ENCODE measurements at places on chromosomes 1 and 21.

DNA sequence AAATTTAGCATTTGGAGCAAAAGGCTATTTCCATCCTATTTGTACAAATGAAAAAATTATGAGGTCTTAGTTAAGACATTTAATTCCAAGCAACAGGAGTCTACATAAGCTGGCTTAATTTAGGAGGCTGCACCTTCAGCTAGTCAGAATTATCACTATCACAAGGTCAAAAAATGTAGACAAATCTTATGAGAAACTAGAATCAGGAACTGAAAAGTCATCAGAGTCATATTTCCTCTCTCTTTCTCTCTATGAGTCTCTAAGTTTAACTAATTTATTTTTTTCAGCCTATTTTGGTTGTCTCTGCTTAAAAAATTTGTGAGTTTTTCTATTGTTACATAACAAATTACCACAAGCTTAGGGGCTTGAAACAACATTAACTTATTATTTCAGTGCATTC is 807.1 kb upstream of the PRMT6 start:
- no peak for DNase-seq

DNA sequence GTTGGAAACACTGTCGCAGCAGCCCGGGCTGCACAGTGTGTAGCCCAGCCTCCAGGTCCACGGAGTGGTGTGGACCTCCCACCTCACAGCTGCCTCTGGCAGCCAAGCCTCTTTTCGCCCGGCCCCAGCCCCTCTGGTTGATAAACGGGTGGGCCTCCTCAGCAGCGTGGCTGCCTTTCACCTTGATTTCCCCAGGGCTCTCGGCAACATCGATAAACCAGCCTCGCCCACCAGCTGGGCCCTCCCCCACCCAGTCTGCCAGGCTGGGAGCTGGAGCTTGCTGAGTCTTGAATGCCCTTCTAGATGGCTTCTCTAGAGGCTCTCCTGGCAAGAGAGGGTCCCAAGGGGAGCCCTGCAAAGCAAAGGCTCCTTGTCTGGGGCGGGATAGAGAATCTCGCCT is 31.0 kb upstream of the LHX4 start:
- no peak for DNase-seq

- DNase-seq: no peak
Observed at GRCh38 chr1:231157311-231157710, 4.5 kb upstream of the TRIM67 start.

- DNase-seq: no peak
Observed at GRCh38 chr1:56414728-56415224, 164.6 kb downstream of the PLPP3 start.

DNA sequence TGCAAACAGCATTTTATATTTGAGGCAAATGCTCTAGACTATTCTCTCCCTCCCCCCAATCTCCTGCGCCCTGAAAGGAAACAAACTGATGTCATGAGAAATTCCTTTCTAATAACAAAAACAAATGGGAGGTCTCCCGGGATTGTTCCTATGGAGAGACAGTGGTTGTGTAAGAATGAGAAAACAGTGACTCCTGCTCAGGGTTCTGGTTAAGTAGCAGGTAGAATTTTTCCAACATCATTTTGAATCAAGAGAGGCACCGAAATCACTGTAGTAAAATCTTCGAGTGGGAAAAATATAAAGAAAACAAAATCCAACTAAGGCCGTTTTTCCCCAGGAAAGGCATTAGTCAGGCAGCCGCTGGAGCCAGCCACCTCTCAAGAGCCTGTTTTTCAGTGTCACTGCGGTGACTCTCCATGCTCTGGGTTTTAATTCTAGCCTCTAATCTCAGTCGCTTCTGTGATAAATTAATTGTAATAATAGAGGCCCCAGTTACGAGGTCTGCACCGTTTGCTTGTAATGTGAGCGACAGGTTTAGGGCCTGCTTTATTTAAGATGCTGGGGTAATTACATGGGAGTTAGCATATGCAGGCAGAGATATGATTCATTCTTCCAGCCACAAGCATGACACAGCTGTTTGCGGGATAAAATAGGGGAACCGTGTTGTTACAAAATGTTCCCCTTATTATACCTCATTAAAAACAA is 80.3 kb downstream of the RNF220 start:
- DNase-seq: no peak

- DNase-seq: no peak
Observed at GRCh38 chr1:165205145-165205544, 151.4 kb downstream of the LMX1A start.

DNA sequence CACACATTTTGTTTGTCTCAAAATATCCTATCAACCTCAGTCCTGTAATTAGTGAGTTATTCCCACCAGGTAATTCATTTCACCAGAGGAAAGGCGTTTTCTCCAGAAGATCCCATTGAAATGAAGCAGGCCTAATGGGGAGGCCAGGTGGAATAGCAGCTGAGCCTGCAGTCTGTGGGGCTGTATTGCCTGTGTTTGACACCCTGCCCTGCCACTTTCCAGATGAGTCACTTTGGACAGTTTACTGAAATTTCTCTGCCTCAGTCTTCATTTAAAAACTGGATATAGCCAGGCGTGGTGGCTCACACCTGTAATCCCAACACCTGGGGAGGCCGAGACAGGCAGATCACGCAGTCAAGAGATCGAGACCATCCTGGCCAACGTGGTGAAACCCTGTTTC is 78.1 kb upstream of the PPP2R5A start:
- DNase-seq: no peak

DNA sequence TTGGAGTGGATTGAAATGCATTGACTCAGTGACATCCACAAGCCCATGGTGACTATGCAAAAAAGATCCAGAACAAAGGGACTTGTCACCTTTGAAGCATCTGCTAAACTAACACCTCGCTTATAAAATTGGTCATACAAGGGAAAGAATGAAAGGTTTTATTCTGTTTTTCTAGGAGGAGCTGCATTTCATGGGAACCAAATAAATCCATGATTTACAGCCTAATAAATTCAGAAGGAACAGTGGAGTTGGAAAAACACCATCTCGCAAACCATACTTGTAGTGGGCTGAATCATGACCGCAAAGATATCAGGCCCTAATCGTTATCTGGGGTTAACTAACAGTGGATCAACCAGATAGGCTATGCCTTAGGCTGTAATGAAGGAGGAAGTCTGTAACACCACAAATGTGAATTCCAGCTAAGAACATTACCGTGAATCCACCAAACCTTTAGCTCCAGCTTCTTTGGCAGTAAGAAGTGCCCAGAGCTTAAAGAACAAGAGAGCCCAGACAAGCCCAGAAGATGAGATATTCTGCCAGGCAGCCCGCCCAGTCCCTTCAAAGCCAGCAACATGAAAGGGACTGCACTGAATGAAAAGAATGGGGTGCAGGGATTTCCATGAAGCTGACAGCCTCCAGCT is 27.4 kb downstream of the RSPH1 start:
- DNase-seq: no peak

- DNase-seq: no peak
Observed at GRCh38 chr1:213163278-213163711, 112.3 kb downstream of the RPS6KC1 start.

- no peak for DNase-seq
Observed at GRCh38 chr1:163357378-163357777, 35.6 kb downstream of the NUF2 start.

GRCh38 chr1:113859478-113860175 is 11.9 kb downstream of the PTPN22 start:
- DNase-seq: no peak

- DNase-seq: no peak
Observed at GRCh38 chr1:5896706-5897660, 95.2 kb downstream of the NPHP4 start.

DNA sequence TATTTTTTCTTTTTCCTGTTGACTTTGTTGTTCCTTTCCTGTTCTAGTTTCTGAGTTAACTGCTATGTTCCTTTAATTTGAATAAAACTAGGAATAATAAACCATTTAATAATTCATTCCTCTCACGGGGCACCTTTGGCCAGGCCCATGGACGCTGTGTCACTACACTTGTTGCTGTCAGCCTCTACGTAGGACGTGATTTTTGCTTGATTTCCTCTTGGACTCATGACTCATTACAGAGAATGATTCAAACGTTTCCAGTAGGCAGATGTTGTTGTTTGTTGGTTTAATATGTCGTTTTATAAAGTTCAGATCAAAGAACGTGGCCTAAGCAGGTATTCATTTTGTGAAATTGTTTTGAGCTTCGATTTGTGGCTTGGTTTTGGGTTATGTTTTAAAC is 9.1 kb upstream of the SLC19A1 start:
- DNase-seq: no peak

GRCh38 chr1:55481634-55482033 is 266.5 kb upstream of the USP24 start:
- DNase-seq: no peak

- DNase-seq: no peak
Observed at GRCh38 chr1:153058154-153058553, 842 bp upstream of the SPRR2A start.

DNA sequence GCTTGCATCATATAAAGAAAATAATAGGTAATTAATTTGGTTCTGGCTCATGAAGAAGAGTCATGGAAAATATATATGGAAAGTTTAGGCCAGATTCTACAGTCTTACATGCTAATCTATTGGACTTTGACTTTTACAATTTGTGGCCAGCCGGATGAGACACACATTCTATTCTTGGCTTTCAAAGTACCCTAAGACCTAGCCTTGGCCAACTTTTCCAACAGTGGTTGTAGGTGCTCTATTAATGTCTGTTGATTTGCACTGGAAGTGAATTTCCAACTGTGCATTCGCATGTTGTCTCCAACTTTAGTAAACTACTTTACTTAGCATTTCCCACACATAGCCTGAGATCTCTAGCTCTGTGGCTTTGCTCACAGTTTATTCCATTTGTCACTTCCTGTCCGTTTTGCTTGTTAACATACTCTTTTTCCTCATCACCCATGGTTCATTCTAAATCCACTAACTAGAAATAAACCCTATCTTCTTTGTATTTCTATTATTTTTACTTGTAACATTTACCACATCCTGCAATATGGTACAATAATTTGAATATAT is 644.0 kb downstream of the PTPRC start:
- no peak for DNase-seq

DNA sequence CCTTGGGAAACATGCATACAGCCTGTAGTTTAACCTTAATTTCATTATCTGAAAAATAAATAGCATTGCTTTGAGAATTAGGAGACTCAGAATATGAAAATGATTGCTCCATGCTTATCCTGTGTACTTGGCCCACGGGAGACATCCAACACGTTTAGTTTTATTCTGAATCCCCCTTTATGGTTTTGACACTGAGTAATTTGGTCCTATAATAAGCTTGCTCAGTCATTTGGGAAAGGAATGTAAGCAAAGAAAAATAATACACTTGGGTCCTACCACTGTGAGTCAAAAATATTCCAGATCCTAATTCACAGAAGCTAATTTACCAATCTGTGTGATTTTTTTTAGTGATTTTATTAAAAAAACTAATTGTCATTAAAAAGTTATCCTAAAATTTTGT is 557.3 kb downstream of the USP25 start:
- no peak for DNase-seq

DNA sequence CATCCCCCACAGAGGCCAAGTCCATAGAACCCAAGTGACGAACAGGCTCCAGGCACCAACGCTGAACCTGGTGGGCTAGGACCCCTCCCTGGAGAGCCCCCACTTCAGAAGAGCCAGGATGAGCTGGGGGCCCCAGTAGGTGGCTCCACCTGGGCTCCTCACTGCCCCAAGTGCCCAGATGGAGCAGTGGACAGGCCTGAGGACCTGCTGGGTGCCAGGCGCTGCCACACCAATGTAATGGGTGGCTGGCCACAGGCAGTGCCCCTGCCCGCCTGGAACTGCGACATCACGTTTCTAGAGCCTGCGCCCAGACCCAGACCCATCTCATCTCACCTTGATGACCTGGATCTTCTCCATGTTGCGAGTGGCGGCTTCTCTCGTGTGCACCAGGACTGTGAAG is 5.6 kb downstream of the MAD2L2 start:
- no peak for DNase-seq

DNA sequence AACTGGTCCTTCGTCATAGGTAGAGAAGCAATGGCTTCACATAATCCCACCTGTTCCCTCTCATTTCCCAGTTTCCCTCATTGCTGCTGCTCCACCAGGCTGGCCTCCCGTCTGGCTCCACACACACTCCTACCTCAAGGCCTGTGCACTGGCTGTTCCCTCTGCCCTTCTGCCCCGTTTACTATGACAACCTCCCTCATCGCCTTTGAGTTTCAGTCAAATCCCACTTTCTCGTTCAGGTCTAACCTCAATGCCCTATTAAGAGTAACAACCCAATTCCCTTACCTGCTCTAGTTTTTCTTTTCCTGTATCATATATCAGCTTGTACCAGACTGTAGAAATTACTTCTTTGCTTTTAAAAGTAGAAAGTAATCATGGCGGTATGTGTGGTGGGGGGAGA is 589.7 kb downstream of the SMYD3 start:
- no peak for DNase-seq

GRCh38 chr1:212078826-212079225 is 43.3 kb downstream of the DTL start:
- no peak for DNase-seq

DNA sequence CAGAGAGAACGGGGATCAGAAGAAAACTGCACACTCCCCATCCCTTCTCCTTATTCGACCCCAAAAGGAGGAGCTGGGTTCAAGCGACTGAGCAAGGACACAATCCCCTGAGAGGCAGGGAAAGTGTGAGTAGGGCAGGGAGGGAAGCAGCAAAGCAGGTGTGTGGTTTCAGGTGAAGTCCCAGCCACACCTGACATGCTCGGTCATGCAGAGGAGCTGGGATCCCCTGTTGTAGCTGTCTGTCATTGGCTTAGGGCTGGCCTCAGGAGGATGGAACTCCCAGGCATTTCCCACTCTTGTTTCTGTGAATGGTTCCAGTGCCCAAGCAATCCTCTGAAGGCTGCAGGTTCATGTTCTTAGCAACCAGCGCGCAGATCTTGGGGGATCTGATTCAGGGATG is 150.7 kb downstream of the DSCAM start:
- DNase-seq: no peak

DNA sequence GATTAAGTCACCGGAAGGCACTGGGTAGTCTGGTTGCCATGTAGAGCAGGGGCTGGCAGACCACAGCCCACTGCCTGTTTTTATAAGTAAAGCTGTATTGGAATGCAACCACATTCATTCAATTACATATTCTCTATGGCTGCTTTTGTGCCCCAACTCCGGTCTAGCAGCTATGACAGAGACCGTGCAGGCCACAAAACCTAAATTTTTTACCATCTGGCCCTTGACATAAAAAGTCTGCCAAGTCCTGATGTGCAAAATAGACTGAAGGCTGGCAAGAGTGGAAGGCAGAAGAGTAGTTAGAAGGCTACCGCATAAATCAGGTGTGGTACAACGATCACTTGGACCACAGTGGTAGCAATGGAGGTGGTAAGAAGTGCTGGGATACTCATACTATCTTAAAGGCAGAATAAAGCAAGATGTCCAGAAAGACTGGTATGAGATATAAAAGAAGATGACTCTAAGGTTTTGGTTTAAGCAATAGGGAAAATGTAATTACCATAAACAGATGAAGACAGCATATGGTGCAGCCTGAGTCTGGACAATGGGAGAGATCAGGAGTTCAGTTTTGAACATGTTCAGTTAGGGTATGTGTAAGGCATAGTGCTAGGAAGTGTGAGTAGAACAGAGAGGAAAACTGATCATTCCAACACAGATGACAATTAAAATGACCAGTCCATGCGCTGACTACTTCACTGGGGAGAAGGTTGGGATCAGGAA is 37.2 kb downstream of the EGLN1 start:
- no peak for DNase-seq
